ENCODE measurements at places on chromosomes 5 and 9. TPM values are rescaled to one million over a fixed set of nuclear protein-coding genes. Genes with fewer than 3 reads are reported as not detected.

Gene SH3PXD2B
- total RNA-seq = 0.15 TPM

Gene HTR4
- total RNA-seq = not detected

Gene CCDC171
- 3.1 TPM for total RNA-seq

Gene DND1
- total RNA-seq = 2.0 TPM

Gene SECISBP2
- 49.9 TPM for total RNA-seq

Gene CDH12
- total RNA-seq = not detected

Gene ADAMTS12
- total RNA-seq = not detected

Gene LIX1
- not detected for total RNA-seq

Gene MEF2C
- total RNA-seq = 171 TPM

Gene TMEM252
- total RNA-seq = not detected

Gene SAXO1
- total RNA-seq = not detected

Gene ARID3C
- 0.48 TPM for total RNA-seq

Data from Karpas-422 (cell line).